Daoy (cell line): ENCODE measurements at places on chromosomes 1 and 21. TPM values are rescaled to one million over a fixed set of nuclear protein-coding genes. Genes with fewer than 3 reads are reported as not detected.

Gene OR10Z1
- not detected in 2 replicates for total RNA-seq

Gene MAP10
- 6.5 and 8.9 TPM in 2 replicates for total RNA-seq

Gene PRR9
- total RNA-seq = 0.11 TPM in 1 of 2 replicates, not detected in the other

Gene ARL8A
- 21.9 and 29.0 TPM in 2 replicates for total RNA-seq

Gene CDA
- total RNA-seq = 1.5 TPM in 1 of 2 replicates, not detected in the other

Gene INSRR
- not detected in 2 replicates for total RNA-seq

Gene LHX8
- 0.46 TPM in 1 of 2 replicates, not detected in the other for total RNA-seq

Gene SPATA46
- not detected in 2 replicates for total RNA-seq

Gene LRRC7
- total RNA-seq = 0.39 TPM in 1 of 2 replicates, not detected in the other
